Hepatocyte (in vitro differentiated cells): ENCODE measurements at places on chromosomes 1 and 21.

DNA sequence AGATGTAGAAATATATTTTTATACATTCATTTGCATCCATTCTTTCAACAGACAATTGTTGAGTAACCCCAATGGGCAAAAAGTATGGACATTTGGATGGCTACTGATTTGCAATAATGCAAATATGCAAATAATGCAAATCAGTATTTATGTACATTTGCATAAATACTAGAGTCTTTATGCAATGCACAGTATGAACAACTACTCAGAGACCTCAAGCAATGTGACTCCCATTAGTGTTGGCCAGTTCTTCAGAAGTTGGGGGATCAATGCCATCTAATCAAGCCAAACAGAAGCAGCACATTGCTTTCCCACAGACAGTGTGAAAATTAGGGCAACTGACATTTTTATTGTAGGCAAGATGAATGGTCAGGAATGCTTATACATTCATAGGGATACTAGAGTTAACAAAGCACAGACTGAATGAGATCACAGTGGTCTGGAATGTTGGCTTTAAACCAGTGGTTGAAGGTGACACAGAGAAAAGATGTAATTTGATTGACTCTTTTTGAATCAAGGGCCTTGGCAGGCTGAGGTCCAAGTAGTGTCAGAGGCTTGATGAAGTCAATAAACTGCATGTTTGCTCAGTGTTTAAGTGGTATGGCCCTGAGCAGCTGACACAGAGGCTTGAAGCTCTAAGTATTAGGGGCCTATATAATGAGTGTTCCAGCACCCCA is 256.6 kb downstream of the CTH start:
- DNase-seq = no peak

DNA sequence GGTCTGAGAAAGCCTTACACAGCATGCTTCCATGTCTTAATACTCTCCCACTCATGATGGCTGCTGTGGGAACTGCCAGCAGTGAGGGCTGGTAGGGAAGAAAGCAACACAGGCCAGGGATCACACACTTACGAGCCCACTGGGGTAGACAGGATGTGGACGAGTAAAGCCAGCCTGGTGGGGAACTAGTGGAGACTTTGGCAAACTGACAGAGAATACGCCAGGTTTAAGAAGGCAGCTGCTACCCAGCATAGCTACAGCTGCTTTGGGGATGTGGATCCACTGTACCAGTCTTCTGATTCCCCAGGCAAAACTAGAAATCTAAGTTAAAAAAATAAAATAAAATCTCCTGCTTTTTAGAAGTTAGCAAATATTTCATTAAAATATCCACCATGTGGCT is 664.0 kb downstream of the SMYD3 start:
- no peak for DNase-seq

- DNase-seq = no peak
These were observed 13.2 kb upstream of the DDR2 start for GRCh38 chr1:162619076-162619475.

GRCh38 chr1:2277741-2278488 is 49.8 kb downstream of the SKI start:
- no peak for DNase-seq

DNA sequence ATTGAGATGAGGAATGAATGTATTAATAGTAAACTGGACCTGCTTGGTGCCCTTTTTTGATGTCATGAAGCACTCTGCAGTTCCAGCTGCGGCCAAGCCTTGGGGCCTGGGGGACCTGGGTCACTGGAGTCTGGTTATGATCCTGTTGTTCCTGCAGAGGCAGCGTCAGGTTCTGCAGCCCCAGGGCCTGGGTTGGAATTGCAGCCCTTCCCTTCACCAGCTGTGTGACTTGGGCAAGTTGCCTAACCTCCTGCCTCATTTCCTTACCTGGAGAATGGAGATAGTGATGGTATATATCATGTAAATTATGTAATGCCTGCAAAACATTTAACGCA is 9.1 kb upstream of the ATP5PO start:
- DNase-seq = no peak

GRCh38 chr1:12549460-12550349 is 68.3 kb downstream of the DHRS3 start:
- peak; percentile 86 for DNase-seq

GRCh38 chr1:98184856-98185255 is 264.0 kb upstream of the DPYD start:
- DNase-seq = no peak

GRCh38 chr1:178294654-178295053 is 200.8 kb downstream of the RASAL2 start:
- DNase-seq = no peak

GRCh38 chr1:241424480-241424971 is 67.5 kb upstream of the RGS7 start:
- DNase-seq = no peak

DNA sequence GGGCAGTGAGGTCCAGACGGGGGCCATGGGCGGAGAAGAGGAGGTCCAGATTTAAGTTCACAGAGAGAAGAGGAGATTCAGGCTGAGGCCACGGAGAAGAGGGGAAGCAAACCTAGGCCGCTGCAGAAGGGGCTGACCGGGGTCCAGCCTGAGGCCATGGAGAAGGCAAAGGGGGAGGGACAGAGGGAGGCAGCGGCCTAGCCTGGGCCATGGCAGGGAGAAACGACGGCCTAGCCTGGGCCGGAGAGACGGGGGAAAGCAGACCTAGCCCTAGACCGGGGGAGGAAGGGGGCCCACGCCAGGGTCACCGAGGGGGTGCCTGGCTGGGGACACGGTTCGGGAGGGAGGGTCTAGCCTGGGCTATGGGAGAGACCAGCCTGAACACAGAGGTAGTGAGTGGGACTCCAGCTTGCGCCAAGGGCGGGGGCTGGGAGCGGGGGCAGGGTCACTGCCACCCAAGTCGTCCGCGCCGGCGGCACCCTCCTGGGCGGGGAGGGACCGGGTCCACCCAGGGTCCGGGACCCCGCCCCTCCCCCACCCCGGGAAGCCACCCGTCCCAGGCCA is 459 bp downstream of the CAPZB start:
- DNase-seq = peak; percentile 61

GRCh38 chr1:203521074-203521794 is 27.3 kb downstream of the OPTC start:
- peak; percentile 59 for DNase-seq

DNA sequence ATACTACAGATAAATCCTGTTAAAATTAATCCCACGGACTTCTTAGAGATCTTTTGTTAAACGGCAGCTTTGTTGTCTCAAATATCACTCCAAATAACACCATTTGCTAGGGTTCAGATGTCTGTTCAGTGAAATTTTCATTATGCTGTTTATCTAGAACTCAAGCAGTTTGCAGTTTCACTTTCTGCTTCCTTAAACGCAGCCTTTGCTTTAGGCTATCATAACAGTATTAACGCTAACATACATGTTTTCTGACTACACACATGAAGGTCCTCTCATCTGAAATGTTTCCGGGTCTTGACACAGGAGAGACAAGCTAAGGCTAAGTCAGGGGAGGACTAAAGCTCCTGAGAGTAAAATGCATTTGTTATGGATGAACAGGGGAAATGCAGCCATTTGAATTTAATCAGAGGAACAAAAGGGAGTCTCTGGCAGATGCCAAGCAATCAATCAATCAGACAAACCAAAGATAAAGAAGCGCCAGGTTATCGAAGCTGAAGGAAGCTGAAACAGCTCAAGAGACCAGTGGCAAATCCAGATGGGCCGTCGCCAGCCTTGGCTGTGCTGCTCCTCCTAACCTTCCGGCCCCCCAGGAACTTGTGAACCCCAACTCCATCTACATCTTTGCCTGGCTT is 16.9 kb downstream of the CCSAP start:
- no peak for DNase-seq

DNA sequence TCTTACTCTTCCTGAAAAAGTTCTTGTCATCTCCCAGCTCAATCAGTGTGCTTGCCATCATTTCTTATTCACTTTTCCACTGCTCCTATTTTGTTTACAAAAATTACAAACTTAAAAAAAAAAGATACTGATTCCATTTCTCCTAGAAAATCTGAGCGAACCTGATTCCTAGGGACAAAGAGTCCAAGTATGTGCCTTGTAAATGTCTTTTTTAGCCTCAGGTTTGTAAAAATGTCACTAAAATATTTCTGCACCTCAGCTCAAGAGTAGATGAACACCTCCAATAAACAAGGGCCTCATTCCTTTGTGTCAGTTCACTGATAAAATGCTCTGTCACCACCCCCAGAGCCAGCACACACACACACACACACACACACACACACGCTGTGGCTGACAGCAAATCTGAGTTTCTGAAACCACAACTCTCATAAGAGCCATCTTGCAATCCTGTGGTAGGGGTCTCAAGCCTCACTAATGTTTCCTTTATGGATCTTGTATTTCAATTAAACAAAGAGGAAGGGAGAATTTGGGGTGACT is 299.2 kb downstream of the PBX1 start:
- peak; percentile 23 for DNase-seq

DNA sequence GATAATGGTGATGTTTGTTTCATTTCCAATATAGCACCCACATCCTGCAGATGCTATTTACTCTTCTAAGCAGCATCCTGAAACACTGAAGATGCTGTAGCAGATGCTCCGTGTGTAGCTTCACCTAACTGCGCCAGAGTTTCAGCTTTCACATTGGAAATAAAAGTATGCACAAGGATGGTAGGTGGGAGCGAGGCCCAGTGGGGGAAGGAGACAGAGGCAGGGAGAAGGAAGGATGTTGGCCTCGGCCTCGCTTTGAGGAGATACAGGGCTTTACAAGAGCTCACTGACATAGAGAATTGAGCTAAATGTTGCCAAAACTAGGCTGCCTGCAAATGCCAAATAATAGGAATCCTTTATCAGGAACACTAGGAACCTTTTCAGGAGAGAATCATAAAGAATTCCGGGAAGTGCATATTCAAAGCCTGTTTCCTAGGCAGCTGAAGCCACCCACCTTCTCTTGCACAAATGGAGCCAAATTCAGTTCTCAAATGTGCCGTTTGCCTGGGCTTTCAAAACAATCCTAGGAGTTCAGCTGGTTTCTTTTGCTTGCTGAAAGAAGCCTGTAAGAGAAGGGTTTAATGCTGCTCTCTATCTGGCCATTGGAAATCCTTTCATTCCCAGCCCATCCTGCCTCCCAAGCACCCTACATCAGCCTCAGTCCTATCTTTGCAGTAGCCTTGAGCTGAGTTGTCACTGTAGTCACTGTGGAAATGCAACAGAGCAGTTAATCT is 135.4 kb upstream of the ATP1B1 start:
- DNase-seq = no peak

DNA sequence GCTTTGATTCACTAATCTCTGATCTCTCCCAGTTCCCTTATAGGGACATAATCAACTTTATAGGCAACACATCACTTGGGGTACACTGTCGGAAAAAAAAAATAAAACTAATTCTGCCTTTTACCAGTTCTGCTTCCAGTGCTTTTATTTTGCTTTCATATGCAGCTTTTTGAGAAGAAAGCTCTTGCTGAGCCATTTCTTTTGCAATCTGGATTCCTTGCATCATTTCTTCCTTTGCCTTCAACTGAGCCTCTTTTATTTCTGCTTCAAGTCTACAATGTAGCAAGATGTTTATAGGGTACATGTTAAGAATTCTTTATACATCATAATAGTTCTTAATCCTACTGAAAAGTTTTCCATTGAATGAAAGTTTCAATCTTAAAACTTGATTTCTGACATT is 30.6 kb downstream of the KIF14 start:
- no peak for DNase-seq

- DNase-seq = no peak
These were observed 48.6 kb upstream of the GPR52 start for GRCh38 chr1:174399211-174399610.

DNA sequence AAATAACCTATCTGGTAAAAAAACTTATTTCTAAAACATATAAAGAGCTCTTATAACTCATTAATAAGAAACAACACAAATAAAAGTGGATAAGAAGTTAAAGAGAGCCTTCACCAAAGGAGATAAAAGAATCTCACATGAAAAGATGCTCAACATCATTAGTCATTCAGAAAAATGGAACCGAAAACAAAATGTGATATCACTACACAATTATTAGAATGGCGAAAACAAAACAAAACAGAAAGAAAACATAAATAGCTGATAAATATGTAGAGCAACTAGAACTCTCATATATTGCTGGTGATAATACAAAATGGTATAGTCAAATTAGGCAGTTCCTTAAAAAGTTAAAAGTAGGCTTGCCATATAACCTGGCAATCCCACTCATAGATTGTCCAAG is 1109.3 kb downstream of the PLA2G4A start:
- no peak for DNase-seq

- DNase-seq = no peak
These were observed 32.2 kb upstream of the UBE2U start for GRCh38 chr1:64171246-64171645.

DNA sequence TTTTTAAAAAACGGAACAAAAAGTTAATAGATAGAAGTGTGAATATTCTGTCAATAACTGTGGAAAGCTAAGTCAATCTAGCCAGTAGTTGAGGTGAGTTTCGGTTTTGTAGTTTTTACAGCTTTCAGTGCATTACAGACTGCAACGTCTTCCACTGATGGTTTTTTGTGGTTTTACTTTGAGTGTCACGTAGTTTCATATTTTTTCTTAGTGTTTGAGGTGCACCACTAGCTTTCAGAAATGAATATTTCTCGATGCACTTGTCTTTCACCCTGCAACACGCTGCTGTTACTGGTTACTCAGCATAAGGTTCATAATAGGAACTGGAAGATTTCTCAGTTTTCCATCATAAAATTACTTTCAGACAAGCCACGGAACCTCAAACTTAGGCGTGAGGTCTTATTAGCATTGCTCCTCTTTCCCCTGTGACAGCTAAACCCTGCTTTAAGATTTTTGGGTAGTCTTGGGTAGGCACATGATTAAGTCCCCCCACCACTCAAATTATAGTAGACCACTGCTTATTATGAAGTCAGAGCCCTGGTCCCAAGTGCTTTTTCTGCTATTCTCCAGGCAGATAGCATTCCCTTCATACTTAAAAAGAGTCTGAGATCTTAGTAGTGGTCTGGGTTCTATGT is 1412.7 kb downstream of the KCNT2 start:
- no peak for DNase-seq

- DNase-seq = no peak
These were observed 45.8 kb downstream of the CLDN14 start for GRCh38 chr21:36434144-36434543.

GRCh38 chr1:40930174-40930964 is 49.1 kb upstream of the CTPS1 start:
- DNase-seq = no peak

DNA sequence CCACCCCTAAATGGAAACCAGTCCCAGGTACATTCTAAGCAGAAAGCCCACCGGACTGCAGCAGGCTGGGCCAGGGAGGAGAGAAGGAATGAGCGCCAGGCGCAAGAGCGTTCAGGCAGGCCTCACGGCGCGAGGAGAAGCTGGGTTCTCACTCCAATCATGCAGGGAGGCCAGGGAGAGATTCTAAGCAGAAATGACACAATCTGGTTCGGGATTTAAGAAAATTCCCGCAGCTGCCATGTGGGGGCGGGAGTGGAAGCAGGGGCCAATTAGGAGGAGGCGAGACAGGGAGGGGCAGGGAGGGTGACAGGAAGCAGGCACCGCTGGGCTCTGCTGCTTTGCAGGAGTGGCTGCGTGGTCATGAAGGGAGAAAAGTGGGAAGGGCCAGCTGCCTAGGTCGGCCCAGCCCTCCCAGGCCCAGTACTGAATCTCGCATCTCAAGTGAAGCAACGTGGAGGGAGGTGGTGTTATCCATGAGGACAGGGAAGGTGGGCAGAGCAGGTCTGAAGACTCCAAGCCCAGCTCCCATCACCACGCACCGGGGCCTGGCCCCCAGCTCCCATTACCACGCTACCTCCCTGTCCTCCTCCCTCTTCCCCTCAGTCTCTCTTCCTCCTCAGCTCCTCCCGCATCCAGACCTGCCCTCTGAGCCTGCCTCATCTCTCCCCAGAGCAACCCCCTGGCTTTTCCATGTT is 11.8 kb downstream of the NPHP4 start:
- peak; percentile 74 for DNase-seq

GRCh38 chr1:5615076-5615475 is 377.1 kb downstream of the NPHP4 start:
- DNase-seq = no peak
